ENCODE measurements at places on chromosomes 13 and 19. TPM values are rescaled to one million over a fixed set of nuclear protein-coding genes. Genes with fewer than 3 reads are reported as not detected.

Gene LYL1
- 6.3 TPM for polyA plus RNA-seq

Gene CGB2
- polyA plus RNA-seq = not detected

Gene POU4F1
- polyA plus RNA-seq = 13.2 TPM

Gene AXL
- 27.2 TPM for polyA plus RNA-seq

Gene FAM124A
- polyA plus RNA-seq = 2.2 TPM

Gene EGLN2
- polyA plus RNA-seq = 46.1 TPM

Gene ZNF491
- 4.5 TPM for polyA plus RNA-seq

Gene MCEMP1
- 0.25 TPM for polyA plus RNA-seq

Gene GPC6
- 4.1 TPM for polyA plus RNA-seq

Gene ZNF98
- polyA plus RNA-seq = not detected

Gene TICAM1
- 6.4 TPM for polyA plus RNA-seq

Gene MBD3L2
- polyA plus RNA-seq = not detected

Gene C19orf38
- 3.7 TPM for polyA plus RNA-seq

Gene APOC4
- not detected for polyA plus RNA-seq

Gene ERVK3-1
- 33.0 TPM for polyA plus RNA-seq

Gene KLK14
- polyA plus RNA-seq = not detected

Gene KLK13
- not detected for polyA plus RNA-seq

Gene NDUFA11
- polyA plus RNA-seq = 215 TPM

Gene RNF17
- 0.40 TPM for polyA plus RNA-seq

Gene RNF225
- not detected for polyA plus RNA-seq

Gene RNF113B
- not detected for polyA plus RNA-seq

Gene MCF2L
- 23.3 TPM for polyA plus RNA-seq

Gene PSG2
- polyA plus RNA-seq = not detected

Gene ACTMAP
- polyA plus RNA-seq = 12.7 TPM

Gene MISP3
- 0.49 TPM for polyA plus RNA-seq

Gene SACS
- polyA plus RNA-seq = 42.9 TPM

Gene CD79A
- polyA plus RNA-seq = 0.63 TPM

Gene CPB2
- 0.13 TPM for polyA plus RNA-seq

Gene CYP4F8
- not detected for polyA plus RNA-seq

Gene ZNF99
- 0.23 TPM for polyA plus RNA-seq

Gene ZNF772
- polyA plus RNA-seq = 9.9 TPM

Gene ATP7B
- polyA plus RNA-seq = 7.3 TPM

Gene ATP1A3
- polyA plus RNA-seq = not detected
